CD4-positive, alpha-beta memory T cell (primary cell): ENCODE measurements at places on chromosomes 1 and 21. TPM values are rescaled to one million over a fixed set of nuclear protein-coding genes. Genes with fewer than 3 reads are reported as not detected.
A peak's percentile ranks its signal among the peaks of the same experiment; 100 is the strongest.

DNA sequence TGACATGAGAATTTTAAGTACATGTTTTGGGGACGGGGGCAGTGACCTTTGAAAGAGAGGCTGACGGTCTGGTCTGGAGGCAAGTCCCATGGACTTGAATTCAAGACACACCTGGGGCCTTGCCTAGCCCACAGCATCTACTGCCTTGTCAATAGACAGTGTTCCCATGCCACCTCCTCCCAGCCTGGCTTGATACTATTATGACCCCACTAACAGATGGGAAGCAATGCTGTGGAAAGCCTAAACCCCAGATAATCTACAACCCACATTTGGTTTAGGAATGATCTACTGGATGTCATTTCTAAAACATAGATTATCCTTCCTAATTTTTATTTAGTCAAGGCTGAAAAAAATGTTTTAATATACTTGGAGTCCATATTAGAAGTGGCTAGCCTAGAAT is 17.8 kb upstream of the NFASC start:
- H3K36me3 ChIP-seq = no peaks in the 10 kb centered on the region
- H3K27me3 ChIP-seq = no peaks in the 10 kb centered on the region
- H3K4me1 ChIP-seq = no peaks in the 10 kb centered on the region
- H3K4me3 ChIP-seq = no peak overlapping the region

GRCh38 chr1:76715474-76715873 is 151.8 kb upstream of the ST6GALNAC5 start:
- no peaks in the 10 kb centered on the region for H3K36me3 ChIP-seq
- no peak overlapping the region for H3K27ac ChIP-seq
- no peak for DNase-seq
- H3K4me1 ChIP-seq = no peaks in the 10 kb centered on the region

DNA sequence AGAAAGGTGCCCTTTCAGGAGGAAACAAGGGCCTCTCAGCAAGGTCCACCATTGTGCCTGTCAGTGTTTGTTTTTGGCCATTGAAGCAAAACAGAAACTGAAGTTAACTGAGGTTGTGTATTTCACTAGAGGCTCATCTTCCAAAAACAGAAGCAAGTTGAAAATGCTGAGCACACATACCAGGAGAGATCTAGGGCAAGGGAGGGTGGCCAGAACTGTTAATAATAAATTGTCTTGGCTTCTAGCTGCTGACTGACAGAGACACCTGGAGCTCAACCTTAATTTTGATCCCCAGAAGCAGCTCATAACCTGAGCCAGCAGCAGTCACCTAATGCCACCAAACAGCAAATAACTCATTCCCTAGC is 5.2 kb downstream of the AGMAT start:
- H3K27ac ChIP-seq = peak overlapping the region; percentile 44
- no peak overlapping the region for H3K4me3 ChIP-seq
- peaks cover 53% of the 10 kb centered on the region for H3K4me1 ChIP-seq
- DNase-seq = no peak
- no peaks in the 10 kb centered on the region for H3K36me3 ChIP-seq
- H3K27me3 ChIP-seq = no peaks in the 10 kb centered on the region

DNA sequence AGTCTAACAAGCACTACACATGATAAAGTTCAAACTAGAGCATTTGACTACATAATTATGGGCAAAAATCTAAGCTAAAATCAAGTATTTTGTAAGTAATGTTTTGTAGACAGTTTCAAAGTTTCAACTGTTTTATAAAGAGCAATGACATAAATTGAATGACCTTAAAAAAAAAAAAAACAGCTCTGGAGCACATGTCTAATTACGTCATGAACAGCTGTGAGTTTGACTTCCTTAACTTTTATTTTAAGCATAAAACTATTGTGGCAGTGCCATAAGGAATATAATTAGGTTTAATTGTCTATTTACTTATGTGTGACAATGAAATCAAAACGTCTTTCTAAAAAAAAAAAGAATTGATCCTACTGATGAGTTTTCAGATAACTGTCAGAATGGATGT is 272.5 kb upstream of the LRRC7 start:
- H3K4me3 ChIP-seq = no peak overlapping the region
- no peaks in the 10 kb centered on the region for H3K4me1 ChIP-seq
- DNase-seq = no peak
- no peak overlapping the region for H3K27ac ChIP-seq
- H3K27me3 ChIP-seq = no peaks in the 10 kb centered on the region
- H3K36me3 ChIP-seq = no peaks in the 10 kb centered on the region

GRCh38 chr21:18449605-18450550 is 46.3 kb upstream of the TMPRSS15 start:
- H3K27me3 ChIP-seq = no peaks in the 10 kb centered on the region
- no peaks in the 10 kb centered on the region for H3K4me1 ChIP-seq
- DNase-seq = no peak

- no peak for DNase-seq
- H3K27ac ChIP-seq = no peak overlapping the region
- H3K27me3 ChIP-seq = no peaks in the 10 kb centered on the region
- peaks cover 63% of the 10 kb centered on the region for H3K4me1 ChIP-seq
- no peak overlapping the region for H3K4me3 ChIP-seq
These were observed 7.3 kb downstream of the PLEKHO1 start for GRCh38 chr1:150156868-150157603.

DNA sequence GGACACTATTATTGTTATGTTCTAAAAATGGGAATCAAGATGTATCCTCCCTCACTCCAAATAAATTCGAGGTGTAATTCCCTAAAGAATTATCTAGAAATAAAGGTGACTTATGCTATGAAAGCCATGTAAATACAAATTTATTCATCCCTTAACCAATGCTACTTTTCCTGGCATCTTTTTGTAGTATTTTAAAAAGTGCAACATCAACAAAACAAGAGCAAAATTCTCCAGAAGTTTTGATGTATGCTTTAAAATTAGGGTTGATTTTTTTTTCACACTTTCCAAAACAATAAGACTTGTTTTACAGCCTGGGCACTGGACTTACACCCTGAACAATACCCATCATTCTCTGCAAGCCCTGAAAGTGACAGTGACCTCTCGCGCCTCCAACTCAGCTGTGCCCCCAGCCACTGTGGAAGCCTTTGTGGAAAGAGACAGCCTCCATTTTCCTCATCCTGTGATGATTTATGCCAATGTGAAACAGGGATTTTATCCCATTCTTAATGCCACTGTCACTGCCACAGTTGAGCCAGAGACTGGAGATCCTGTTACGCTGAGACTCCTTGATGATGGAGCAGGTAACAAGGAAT is 21.4 kb upstream of the CLCA1 start:
- DNase-seq = no peak
- H3K4me3 ChIP-seq = no peak overlapping the region
- no peaks in the 10 kb centered on the region for H3K36me3 ChIP-seq
- H3K4me1 ChIP-seq = no peaks in the 10 kb centered on the region

DNA sequence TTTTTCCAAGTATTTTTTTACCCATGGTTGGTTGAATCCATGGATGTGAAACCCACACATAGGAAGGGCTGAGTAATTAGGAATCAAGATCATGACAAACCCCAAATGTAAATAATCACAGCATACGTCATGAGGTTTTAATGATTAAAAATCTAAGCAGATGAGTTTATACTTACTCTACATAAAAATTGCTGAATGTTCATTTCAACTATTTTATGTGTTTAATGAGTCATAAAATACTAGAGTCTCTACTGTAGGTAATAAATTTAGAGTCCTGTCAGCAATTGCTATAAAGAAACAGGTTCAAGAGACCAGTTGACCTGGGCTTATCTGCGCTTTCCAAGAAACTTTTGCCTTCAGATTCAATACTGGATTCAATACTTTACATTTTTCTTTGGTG is 18.2 kb downstream of the CTH start:
- H3K4me1 ChIP-seq = no peaks in the 10 kb centered on the region
- H3K36me3 ChIP-seq = no peaks in the 10 kb centered on the region
- no peak for DNase-seq
- H3K4me3 ChIP-seq = no peak overlapping the region
- H3K27ac ChIP-seq = no peak overlapping the region

GRCh38 chr1:201408176-201408833 is 9.2 kb upstream of the LAD1 start:
- H3K27me3 ChIP-seq = no peaks in the 10 kb centered on the region
- peak; percentile 55 for DNase-seq
- no peak overlapping the region for H3K4me3 ChIP-seq
- H3K27ac ChIP-seq = no peak overlapping the region
- no peaks in the 10 kb centered on the region for H3K4me1 ChIP-seq

DNA sequence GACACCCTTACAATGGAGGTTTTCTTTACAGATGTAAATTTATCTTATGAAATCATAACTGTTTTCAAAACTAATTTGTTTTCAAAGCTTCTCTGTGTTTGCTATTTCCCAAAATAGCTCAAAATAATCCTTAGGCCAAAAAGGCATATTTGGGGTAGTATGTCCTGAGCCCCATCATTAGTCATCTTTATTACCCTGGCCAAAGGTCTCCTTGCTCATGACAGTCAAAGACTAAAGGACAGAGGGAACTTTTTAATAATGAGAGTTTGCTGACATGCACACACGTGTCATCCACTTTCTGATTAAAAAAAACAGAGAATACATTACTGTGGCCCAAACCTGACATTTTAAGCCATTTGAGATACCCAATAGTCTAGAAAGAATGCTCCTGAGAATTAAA is 221.9 kb upstream of the DUSP10 start:
- no peaks in the 10 kb centered on the region for H3K27me3 ChIP-seq
- peaks cover 8% of the 10 kb centered on the region for H3K4me1 ChIP-seq
- H3K36me3 ChIP-seq = no peaks in the 10 kb centered on the region
- DNase-seq = no peak

GRCh38 chr21:45293220-45293725 is 5.6 kb upstream of the POFUT2 start:
- H3K36me3 ChIP-seq = no peaks in the 10 kb centered on the region
- H3K4me3 ChIP-seq = no peak overlapping the region
- no peaks in the 10 kb centered on the region for H3K27me3 ChIP-seq
- no peak for DNase-seq

DNA sequence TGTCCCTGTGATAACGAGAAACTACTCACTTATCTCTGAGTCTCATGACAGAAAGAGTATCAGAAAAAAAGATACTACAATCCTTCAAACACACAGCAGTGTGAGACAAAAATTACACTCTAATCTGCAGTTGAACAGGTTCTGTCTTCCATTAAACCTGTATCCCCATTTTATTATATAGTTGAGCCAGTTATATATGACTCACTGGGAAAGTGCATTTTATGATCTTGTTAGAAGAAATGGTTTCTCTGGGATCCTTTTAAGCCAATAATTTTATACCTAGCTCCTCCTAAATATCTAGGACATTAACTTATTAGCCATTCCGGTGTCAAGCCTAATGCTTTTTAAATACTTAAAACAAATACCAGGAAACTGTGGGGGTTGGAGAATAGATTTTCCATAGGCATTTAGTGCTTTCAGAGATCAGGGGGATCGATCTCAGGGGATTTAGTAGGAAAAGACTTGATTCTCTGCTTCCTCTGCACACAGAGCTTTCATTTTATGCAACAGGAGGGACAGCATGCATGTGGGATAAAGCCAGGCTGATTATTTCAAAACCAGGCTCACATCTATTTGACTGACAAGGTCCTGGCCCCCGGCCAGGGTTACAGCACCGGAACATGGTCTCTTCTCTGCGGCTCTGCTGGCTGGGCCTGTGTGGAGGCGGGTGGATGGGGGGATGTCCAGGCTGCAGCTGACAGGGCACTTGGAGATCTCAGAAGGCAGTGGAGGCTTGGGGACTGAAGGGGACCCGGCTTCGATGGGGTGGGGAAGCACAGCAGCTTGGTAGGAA is 310.6 kb downstream of the DISC1 start:
- H3K4me3 ChIP-seq = no peak overlapping the region
- DNase-seq = no peak
- H3K36me3 ChIP-seq = no peaks in the 10 kb centered on the region

DNA sequence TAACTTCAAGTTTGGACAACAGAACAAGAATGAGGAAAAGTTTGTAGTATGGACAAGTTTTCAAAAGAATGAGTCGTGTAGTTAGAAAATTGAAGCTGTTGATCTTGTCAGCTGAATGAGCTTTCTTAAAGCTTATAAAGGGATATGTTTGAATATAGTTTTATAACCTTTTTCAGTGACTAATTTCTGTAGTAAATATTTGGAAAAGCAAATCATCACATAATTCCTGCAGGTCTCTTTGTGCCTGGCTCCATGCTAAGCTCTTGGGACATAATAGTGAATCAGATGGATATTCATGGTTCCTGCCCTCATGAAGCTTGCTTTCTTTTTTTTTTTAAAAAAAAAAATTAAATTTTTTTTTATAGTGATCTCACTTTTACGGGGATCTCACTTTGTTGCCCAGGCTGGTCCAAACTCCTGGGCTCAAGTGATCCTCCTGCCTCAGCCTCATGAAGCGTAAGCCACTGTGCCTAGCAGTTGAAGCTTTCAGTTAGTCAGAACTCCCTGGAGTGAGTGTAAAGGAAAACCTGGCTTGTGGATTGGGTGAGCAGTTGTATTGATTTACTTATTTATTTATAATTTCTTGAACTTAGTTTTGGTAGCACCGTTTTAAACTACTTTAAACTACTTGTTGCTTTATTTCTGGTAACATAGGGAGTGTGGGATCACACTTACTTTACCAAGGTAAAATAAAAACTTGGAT is 15.5 kb downstream of the DYRK1A start:
- H3K4me1 ChIP-seq = peaks cover 96% of the 10 kb centered on the region
- no peak overlapping the region for H3K27ac ChIP-seq
- DNase-seq = no peak
- no peak overlapping the region for H3K4me3 ChIP-seq
- no peaks in the 10 kb centered on the region for H3K27me3 ChIP-seq

DNA sequence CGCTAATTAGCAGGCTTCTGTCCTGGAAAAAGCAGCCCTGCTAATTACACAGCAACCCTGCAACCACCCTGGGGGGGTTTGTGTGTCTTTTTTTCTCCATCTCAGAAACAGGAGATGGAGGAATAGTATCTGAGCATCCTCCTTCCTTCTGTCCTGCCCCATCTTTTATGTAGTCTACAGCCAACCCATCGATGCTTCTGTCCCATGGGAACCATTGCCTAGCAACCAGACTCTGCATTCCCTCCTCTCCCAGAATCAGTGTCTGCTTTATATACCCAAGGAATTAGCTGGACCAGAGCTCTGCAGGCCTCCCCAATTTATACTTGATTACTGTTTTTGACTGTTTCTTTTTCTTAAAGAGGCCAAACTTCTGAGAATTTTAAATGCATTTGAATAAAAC is 35.1 kb downstream of the LRRC38 start:
- no peak overlapping the region for H3K27ac ChIP-seq
- H3K27me3 ChIP-seq = no peaks in the 10 kb centered on the region
- no peaks in the 10 kb centered on the region for H3K36me3 ChIP-seq

GRCh38 chr1:246332078-246332477 is 175.0 kb downstream of the SMYD3 start:
- H3K4me3 ChIP-seq = no peak overlapping the region
- peaks cover 6% of the 10 kb centered on the region for H3K4me1 ChIP-seq
- no peaks in the 10 kb centered on the region for H3K27me3 ChIP-seq

- no peaks in the 10 kb centered on the region for H3K4me1 ChIP-seq
- no peak overlapping the region for H3K27ac ChIP-seq
- H3K4me3 ChIP-seq = no peak overlapping the region
- H3K36me3 ChIP-seq = no peaks in the 10 kb centered on the region
- H3K27me3 ChIP-seq = no peaks in the 10 kb centered on the region
These were observed 112.4 kb upstream of the ZNF648 start for GRCh38 chr1:182173808-182174512.

GRCh38 chr1:181918880-181919525 is 142.5 kb downstream of the ZNF648 start:
- H3K27ac ChIP-seq = no peak overlapping the region
- no peaks in the 10 kb centered on the region for H3K36me3 ChIP-seq
- H3K27me3 ChIP-seq = no peaks in the 10 kb centered on the region
- H3K4me3 ChIP-seq = no peak overlapping the region
- no peaks in the 10 kb centered on the region for H3K4me1 ChIP-seq

Gene PM20D1
- polyA plus RNA-seq = 1.4 TPM

Gene GSTM4
- polyA plus RNA-seq = 10.4 TPM

Gene CA6
- 0.35 TPM for polyA plus RNA-seq

Gene GOLT1A
- polyA plus RNA-seq = 0.54 TPM

Gene NECTIN4
- not detected for polyA plus RNA-seq

Gene FCRLB
- polyA plus RNA-seq = 1.6 TPM

Gene FCRL5
- polyA plus RNA-seq = not detected

Gene PGLYRP3
- not detected for polyA plus RNA-seq
